ENCODE measurements at places on chromosomes 3 and 15.

DNA sequence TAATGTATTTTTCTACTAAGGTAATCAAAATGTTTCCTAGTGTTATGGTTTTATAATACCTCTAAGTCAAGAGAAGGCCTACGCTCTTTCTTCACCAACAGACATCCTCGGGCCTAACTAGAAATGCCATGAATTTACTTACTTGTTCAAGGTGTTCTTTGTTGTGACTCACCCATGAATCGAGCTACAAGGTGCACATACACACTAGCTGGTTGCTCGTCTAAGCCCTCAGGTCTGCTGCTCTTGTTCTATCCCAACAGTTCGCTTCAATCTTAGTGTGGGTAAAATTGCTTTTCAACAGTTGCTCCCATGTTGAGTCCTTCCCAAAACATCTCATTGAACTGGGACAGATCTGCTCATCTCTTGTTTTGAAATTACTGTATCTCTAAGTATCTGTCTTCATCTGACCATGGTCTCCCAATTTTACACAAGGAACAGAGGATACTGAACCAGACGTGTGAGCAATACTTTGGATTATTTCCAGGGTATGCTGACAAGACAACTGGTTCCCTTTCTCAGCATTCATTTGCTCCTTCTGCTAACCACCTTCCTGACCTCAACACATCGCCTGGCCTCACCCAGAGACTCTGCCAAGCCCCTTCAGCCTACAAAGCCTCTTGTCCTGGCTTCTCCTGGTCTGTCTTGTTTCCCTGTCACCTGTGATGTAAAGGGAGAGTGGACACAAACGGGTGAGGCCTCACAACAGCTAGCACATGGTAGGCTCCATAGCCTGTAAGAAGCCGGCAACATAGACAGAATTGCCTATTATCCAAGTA lies 84.2 kb downstream of the NEDD4 start:
- DNase-seq: no peak

DNA sequence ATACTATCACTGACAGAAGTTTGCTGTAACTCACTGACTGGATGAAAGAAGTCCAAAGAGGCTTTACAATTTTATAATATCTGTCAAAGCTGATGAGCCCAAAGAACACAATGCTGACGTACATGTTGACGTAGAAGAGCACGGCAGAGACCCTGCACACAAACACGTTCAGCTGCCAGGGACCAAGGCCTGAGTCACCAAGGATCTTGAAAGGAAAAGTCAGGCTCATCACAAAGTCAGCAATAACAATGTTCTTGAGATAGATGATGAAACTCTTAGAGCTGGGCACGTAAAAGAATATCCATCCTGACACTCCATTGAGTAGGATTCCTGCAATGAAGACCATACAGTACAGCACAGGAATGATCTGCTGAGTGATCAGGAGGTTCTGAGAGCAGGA lies 10.9 kb upstream of the GPR171 start:
- DNase-seq: no peak

GRCh38 chr15:99564221-99565048 lies 1.3 kb upstream of the MEF2A start:
- DNase-seq: peak; percentile 93

GRCh38 chr15:45776772-45777171 lies 141.9 kb downstream of the SQOR start:
- no peak for DNase-seq

DNA sequence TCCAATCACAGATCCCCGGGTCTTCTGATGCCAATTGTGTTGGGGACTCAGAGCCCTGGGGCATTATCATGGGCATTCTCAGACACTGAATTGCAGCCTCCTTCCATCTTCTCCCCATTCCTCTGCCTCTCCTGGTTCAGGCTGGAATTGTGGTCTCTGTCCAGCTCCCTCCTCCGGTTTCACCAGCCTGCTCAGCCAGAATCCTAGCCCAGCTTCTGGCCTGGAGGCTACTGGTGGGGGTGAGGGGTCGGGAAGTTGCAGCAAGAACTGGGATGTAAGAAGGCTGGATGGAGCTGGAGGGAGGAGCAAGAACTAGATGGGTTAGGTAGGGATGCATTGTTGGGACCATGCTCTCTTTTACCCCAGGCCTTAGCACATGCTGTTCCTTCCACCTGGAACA lies 53.5 kb downstream of the TLE3 start:
- no peak for DNase-seq

GRCh38 chr3:10557781-10558373 lies 52.5 kb upstream of the ATP2B2 start:
- peak; percentile 47 for DNase-seq

- no peak for DNase-seq
Observed at GRCh38 chr3:117286488-117286887, 576.9 kb downstream of the TUSC7 start.

GRCh38 chr15:47412802-47413201 lies 304.5 kb upstream of the SEMA6D start:
- no peak for DNase-seq

DNA sequence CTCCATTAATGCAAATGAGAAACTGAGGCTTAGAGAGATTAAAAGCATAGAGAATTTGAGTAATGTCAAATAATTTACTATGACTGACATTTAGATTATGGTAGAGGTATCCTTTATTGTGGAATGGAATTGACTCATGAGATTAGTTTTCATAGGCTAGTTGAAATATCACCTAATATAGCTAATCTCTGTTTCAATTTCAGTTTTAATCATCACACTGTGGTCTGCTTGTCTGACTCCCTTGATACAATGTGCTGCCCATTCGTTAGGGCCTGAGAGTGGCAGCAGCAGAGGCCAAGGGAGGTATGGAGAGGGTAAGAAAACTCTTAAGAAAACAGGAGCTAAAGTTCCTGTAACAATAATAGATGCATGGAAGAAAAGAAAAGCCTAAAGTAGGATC lies 13.2 kb upstream of the ZBTB20 start:
- DNase-seq: no peak

DNA sequence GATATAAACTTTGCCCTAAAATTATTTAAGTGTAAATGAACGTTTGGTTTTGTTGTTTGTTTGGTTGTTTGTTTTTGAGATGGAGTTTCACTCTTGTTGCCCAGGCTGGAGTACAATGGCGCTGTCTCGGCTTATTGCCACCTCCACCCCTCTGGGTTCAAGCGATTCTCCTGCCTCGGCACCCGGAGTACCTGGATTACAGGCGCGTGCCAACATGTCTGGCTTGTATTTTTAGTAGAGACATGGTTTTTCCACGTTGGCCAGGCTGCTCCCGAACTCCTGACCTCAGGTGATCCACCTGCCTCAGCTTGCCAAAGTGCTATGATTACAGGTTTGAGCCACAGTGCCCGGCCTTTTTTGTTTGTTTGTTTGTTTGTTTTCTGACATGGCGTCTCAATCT lies 87.9 kb upstream of the CHD2 start:
- no peak for DNase-seq

DNA sequence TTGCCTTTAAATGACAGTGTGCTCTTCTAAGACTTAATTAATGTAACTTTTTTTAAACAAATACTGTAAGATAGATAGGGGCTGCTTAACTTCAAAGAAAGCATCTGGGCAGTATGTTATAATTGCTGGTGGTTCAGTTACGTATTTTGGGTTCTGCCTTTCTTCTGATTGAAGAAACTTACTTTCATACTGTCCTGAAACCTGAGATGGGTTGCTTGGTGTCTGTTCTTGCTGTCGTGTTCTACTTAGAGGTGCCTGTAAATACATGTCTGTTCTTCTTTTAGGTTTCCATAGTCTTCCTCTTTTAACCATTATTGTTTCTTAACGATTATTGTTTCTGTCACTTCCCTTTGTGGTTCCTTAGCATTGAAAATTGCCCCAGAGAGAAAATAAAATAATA lies 297.7 kb upstream of the CHRM5 start:
- no peak for DNase-seq

DNA sequence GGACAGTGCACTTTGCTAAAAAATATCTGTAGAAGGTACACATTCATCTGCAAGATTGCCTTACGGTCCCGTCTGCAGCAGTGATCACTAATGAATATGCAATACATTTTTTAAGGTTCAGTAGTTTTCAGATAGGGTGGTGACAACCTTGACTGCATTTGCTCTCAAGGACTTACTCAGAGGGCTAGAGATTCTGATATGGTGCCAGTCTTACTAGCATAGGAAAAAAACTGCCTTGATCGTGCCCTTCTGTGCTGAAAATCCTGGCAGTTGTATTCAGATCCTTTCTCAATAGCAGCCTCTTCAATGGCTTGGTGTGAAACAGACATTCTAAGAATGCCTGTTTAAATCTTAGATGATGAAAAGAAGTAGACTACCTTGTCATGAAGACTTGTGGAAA lies 411.9 kb upstream of the CCDC54 start:
- DNase-seq: no peak

GRCh38 chr15:40028853-40029252 lies 10.1 kb downstream of the SRP14 start:
- no peak for DNase-seq

- no peak for DNase-seq
Observed at GRCh38 chr15:88004399-88004798, 252.1 kb downstream of the NTRK3 start.

- no peak for DNase-seq
Observed at GRCh38 chr3:182414586-182414985, 378.7 kb upstream of the ATP11B start.

GRCh38 chr15:100944244-100944895 lies 25.2 kb downstream of the LRRK1 start:
- DNase-seq: no peak

- no peak for DNase-seq
Observed at GRCh38 chr15:63382966-63383710, 1.5 kb upstream of the CA12 start.

DNA sequence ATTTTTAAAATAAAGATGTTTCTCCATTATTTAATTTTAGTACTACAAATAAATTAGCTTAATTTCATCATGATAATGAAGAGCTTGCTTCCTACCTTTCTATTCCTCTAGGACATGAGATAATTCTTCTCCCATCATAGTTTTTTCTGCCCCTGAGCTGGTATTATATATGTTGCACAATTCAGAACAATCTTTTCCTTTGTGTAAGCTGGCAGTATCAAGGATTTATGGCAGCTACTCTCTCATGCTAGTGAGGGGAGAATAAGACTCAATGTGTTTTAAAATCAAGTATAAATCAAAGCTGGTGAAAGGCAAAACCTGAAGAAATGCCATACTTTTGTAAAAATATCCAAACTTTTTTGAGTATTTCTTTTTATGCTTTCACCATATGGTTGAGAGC lies 1405.3 kb downstream of the SI start:
- DNase-seq: no peak

GRCh38 chr3:70729845-70730244 lies 417.4 kb upstream of the MDFIC2 start:
- DNase-seq: no peak
